ENCODE measurements at places on chromosomes 1 and 21.

DNA sequence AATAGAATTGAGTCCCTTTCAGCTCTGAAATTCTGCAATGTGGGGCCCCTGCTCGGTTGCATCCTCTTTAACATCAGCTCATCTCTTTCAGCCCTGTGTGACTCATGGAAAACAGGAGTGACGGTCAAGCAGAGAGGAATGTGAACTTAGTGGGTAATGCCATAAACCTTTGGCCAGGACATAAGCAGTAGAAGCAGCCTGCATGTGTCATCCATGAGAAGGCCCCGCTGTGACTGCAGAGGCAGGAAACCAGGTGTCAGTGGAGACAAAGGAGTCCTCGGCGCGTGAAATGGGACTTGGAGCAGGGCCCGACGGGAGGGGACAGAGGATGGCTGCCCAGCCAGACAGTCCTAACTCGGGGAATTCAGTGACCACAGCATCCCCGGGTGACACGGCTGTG is 21.1 kb upstream of the EPHB2 start:
- DNase-seq: no peak

DNA sequence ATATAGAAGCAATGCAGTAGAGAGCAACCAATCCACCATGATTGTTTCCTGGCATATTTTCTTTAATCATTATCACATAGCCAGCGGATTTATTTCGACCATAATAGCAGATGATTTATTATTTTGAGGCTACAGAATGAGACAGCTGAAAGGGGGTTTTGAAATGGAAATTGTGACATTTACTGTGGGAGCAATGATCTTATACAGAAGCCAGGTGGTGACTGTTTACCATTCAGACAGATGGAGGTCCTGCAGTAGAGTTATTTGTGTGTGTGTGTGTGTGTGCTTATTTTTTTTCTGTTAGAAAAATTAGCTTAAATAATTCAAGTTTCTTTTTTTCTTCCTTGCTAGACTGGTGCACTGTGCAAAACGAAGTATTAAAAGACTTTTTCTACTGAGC is 1784.5 kb downstream of the MRPL39 start:
- DNase-seq: no peak

DNA sequence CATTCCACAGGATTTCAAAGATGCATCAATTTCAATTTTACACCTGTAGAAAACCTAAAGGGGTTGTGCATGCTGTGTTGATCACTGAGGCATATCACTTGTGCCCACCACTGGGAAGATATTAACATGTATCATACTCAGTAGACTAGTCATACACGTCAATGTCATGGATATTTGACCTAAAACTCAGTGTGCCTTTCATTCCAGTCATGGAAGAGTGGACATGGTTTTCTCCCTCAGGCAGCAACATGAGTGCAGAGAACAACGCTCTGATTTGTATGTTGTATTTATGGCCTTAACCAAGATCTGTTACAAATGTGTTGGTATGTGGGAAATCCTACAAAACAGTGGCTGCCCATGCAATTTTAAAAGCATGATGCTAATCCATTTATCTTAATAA is 6.1 kb upstream of the C1orf53 start:
- no peak for DNase-seq

DNA sequence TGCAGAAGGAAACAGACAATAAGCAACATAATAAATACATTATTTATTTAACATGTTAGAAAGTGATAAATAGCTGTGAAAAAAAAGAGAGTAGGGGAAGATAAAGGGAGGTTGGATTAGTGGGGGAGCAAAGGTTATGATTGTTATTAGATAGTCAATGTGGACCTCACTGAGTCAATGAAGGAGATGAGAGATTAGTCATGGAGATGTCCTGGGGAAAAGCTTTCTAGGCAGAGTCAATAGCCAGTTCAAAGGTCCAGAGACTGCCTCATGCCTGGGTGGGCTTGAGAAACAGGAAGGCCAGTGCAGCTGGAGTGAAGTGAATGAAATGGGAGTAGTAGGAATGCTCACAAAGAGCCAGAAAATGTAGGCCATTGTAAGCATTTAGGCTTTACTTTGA is 187.1 kb upstream of the CACYBP start:
- DNase-seq: no peak

- DNase-seq: no peak
Measured at GRCh38 chr1:172545396-172546004, 12.6 kb downstream of the SUCO start.

DNA sequence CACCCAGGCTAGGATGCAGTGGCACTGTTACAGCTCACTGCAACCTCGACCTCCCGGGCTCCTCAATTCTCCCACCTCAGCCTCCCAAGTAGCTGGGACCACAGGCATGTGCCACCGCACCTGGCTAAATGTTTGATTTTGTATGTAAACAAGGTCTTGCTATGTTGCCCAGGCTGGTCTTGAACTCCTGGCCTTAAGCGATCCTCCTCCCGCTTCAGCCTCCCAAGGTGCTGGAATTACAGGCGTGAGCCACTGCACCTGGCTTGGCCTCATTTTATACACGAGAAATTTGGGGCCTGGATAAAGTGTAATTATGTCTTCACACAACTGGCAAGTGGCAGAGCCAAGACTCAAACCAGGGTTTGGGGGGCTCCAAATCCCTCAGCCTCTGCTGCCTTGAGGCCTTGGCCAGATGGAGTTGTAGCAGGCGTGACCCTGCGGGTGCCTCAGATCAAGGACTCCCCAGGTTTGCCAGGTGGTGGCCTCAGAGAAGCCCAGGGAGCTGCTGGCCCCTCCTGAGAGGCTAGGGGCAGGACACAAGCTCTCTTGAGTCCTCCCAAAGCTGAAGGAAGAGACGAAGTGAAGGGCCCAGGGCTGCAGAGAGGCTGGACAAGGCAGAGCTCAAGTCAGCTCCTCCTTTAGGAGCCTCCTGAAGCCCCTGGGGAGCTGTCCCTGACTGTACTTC is 61.7 kb downstream of the MDM4 start:
- DNase-seq: no peak

DNA sequence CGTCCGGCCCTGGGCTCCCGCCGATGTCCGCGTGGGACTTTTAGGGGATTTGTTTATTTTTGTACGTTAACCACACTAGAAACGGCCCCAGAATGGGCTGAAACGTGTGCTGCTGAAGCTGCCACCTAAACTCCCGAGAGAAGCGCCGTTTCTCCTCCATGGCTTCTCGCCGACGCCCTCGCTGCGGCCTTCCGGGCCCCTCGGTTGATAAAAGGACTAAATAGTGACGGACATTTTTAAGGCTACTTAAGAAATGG is 678 bp upstream of the PTTG1IP start:
- DNase-seq: no peak

GRCh38 chr1:185063719-185064118 is 18.4 kb downstream of the RNF2 start:
- no peak for DNase-seq

DNA sequence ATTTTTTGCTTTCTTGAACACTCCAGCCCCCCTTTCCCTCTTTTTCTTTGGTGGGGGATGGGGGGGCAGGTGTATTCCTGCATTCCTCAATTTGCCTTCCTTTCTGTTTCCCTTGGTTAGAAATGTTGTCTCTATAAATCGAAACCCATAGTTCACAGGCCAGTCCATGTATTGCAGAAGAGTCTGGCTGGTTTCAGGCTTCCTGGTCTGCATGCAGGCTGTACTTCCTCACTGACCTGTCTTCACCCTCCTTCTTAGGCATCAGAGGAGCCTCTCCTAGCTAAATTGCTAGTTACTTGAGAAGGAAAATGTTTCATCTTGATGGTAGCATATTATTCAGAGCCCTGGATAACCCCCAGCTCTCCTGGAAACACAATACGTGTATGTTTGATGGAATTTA is 140.0 kb downstream of the SPATA46 start:
- DNase-seq: no peak

DNA sequence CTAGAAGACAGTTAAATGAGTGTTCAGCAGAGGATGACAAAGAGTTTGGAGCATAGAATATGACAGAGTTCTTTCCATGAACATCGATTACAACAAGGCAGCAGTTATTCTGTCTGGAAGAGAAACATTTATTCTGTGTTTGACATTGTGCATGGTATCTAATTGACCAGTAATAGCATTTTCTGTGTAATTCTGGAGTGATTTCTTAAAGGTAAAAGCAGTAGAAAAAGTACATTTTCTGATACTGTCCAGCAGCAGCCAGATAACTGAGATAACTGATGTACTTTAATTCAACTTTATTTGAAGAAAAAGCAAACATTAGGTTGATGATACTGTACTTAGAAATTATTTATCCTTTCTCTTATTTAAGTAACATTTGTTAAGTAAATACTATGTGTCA is 497.1 kb downstream of the AGBL4 start:
- no peak for DNase-seq

- DNase-seq: no peak
Measured at GRCh38 chr1:55519937-55520683, 304.9 kb upstream of the USP24 start.

DNA sequence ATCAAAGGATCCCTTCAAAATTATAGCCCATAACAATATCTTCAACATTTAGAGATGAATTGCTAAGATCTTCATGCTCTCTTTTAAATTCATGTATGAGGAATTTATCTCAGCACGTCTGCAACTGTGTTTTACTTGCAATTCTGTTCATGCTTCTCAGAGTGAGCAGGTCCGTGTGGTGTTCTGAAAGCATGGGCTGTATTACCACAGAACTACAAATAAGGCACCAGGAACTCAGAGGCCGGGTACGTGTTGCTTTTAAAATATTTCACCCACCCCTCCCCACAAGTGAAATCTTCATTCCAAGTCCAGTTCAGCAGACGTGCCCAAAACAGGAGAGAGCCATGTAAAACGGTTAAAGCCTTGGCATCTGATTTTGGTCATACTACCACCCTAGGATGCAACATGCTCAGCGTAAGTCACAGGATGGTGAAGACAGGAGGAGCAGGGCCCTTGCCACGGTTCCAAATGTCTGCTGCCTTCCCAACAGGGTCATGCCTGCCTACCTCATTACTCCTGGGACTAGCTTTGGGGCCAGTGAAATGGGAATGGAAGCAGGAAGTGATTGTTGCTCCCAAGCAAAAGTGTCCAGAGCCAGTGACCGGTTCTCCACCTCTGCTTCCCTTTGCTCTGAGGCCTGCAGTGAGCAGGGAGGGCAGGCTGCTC is 133.7 kb downstream of the PTPN14 start:
- no peak for DNase-seq

DNA sequence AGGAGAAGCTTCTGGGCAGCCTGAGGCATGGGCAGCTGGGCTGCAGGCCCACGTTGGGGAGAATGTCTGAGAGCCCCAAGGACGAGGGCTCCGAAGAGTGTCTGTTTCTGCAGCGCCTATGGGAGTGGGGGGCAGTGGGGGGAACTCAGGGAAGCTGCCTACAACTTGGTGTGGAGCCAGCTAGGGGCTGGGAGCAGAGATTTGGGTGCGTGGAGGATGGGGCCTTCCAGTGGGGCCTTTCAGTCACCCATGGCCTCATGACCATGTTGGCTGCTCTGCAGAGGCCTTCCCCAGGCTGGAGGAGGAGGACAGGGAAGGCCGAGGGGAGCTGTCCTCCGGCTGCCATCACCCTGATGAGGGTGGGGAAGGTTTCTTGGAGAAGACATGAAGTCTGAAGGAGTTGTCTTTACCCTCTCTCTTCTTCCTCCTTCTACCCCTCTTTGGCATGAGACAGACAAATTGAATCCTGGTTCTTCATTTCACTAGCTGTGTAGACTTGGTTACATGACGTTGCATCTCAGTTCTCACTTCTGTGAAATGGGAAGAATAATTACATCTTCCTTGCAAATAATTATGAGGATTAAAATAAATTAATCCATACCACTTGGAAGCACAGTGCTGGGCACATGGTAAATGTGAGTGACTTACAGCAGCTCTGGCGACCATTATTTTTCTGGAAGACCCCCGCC is 8.3 kb downstream of the PPFIA4 start:
- no peak for DNase-seq

DNA sequence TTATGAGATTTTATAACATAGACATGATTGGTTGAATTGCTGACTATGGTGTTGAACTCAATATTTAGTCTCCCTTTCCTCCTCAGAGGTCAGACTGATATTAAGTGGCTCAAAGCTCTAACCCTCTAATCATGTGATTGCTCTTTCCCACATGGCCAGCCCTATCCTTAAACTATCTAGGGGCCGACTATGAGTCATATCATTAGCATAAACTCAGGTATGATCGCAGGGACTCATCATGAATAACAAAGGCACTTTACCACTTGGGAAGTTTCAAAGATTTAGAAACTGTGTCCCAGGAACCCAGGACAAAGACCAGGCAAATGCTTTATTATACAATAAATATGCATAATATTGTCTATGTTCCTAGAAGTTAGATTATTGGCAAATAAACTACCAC is 894.6 kb upstream of the NEGR1 start:
- DNase-seq: no peak

DNA sequence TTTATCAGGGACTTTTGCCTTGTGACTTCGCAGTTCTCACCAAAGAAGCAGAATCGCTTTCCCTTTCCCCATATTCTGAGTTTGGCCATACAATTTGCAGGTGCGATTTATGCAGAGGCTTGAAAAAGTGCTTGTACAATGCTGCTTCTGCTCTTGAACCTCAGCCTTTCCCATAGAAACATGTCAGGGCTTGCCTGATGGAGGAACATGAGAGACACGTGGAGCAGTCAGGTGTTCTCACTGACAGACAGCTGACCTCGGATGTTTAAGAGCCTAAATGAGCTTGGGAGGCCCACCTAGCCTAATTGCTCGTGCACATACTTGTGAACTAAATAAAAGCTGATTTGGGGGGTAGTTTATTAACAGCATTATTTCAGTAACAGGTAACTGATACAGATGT is 290.0 kb downstream of the S1PR1 start:
- DNase-seq: no peak

DNA sequence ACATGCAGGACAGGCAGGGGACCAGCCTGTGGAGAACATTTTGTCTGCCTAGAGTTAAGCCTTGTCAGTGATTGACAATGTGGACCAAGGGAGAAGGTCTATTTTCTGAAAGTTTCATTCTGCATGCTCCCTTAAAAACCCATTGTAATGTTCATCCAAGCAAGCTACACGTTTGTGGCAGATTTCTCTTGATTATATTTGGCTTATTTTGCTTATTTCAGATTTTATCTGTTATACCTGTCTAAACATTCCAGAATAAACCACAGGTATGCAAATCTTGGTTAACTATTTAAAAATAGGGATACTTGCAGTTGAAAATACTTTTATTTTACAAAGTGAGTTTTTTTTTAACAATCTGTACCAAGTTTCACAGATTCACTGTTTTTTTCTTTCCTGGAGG is 78.2 kb upstream of the F3 start:
- no peak for DNase-seq

GRCh38 chr1:199716729-199717128 is 310.8 kb upstream of the NR5A2 start:
- no peak for DNase-seq

DNA sequence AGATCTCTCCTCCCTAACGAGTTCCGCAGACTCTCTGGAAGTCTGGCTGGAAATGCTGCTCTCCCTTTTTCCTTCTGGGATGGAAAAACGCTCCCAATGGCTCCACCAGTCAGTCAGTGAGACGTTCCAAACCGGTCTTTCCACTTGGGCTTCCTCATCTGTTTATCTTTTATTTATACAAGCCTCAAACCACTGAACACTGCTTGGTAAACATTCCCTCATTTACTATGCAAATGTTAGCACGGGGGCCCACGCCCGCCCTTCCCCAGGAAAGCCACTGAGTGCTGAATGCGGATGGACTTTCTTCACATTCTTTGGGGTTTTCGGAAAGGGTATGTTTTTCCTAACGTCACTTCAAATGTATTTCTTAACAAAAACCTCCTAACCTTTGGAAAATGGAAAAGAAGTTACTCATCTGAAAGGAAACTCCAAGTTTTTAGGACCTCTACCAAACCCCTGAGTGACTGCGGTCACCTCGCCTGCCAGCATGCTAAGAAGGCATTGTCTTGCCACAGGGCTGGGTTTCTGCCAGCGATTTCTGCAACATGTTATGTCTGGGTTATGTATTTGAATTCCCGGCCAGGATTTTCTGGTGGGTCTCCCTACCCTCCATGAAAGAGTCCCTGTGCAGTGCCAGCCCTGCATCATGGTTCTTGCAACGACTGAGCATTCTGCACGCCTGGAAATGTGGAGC is 14.0 kb upstream of the UMODL1 start:
- DNase-seq: no peak

Data from activated T-helper 1 cell treated with Interleukin-2 at 50 U/mL for 16 hours (primary cell).